Ovary (tissue), 10 donors: ENCODE measurements at places on chromosomes 13 and 19. TPM values are rescaled to one million over a fixed set of nuclear protein-coding genes. Genes with fewer than 3 reads are reported as not detected.

DNA sequence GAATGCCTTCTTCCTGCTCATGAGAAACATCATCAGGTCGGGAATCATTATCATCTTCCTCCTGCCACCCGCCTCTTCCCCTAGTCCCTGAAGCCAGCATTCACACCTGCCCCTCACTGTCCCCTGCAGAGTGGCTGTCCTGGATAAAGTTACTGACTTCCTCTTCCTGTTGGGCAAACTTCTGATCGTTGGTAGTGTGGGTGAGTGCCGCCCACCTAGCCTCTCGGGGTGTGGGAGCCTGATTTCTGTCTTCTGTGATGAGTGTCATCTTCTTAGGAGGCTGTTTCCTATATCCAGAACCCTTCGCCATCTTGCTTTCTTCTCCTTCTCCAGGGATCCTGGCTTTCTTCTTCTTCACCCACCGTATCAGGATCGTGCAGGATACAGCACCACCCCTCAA lies 12.5 kb downstream of the SLC44A2 start:
- DNase-seq, result no peak

The LIM2 gene
- not detected for polyA plus RNA-seq

DNA sequence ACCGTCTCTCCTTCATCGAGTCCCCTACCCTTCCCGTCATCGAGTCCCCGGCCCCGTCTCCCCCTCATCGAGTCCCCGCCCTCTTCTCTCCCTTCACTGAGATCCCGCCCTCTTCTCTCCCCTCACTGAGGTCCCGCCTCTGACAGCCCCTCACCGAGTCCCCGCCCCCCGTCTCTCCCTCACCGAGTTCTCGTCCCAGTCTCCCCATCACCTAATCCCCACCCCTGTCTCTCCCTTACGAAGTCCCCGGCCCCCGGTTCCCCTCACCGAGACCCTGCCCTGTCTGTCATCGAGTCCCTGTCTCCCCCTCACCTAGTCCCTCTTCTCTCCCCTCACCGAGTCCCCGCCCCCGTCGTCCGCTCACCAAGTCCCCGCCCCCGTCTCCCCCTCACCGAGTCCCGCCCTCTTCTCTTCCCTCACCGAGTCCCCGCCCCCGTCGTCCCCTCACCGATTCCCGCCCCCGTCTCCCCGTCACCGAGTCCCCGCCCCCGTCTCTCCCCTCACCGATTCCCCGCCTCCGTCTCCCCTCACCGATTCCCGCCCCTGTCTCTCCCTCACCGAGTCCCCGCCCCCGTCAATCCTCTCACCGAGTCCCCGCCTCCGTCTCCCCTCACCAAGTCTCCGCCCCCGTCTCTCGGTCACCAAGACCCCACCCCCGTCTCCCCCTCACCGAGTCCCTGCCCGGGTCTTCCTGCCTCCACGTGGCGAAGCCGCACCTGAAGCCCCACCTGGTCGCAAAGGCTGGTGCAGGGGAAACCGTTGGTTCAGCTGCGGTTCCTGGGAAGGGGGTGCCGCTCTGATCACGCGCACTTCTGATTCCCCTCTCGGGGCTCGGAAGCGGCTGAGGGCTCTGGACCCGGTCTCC lies 23.9 kb upstream of the ZNF846 start:
- peak; percentile 95 for DNase-seq

- DNase-seq, result no peak
Measured at GRCh38 chr13:43058318-43058674, 34.9 kb downstream of the DNAJC15 start.

DNA sequence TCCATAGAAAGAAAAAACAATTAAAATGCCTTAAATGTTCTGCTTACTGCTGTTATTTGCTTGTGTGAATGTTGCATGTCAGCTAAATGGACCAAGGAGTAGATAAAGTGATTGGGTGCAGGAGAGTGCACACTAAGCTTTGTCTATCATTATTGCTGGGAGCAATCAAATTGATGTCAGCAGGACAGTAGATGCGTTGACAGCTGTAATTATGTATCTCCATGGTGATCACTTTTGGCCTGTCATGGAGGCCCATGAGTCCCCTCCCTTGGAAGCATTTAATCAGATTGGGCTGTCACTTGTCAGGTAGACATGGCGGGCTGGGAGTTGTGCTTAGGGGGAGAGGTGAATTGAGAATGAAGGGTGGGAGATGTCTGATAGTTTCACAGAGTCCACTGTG lies 215.3 kb downstream of the PCCA start:
- DNase-seq, result no peak

DNA sequence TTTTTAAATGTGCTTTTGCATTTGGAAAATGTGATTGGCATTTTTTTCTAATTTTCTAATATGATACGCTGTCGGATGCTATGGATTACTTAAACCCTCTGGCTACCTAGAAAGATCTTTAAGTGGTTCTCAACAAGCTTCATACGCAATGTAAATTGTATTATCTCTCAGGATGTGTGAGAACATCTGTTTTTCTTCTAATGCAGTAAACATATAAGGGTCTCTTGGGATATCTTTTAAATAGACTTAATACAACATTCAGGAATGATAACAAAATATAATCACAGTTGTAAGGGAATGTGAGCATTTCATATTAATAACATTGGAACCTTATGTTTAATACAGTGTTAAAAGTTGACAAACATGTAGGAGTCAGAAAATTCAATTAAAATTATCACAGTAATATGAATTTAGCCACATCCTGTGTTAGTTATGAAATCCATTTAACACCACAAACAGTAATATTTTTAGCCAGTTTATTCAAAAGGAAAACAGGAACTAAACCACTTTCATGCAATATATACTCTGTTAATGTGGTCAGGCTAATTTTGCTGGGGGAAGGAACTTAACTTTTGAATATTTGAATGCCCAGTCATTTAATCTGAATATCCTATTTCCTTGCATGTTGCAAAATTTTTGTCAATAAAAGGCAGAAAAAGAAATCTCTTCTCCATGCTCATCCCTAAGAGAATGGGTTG lies 15.0 kb upstream of the ALOX5AP start:
- no peak for DNase-seq

The IZUMO2 gene
- not detected for polyA plus RNA-seq

GRCh38 chr13:79423801-79424642 lies 18.0 kb upstream of the RBM26 start:
- DNase-seq, result no peak
